ENCODE measurements at places on chromosomes 13 and 19.
A peak's percentile ranks its signal among the peaks of the same experiment; 100 is the strongest.

- DNase-seq, result peak; percentile 86
These were observed 2.0 kb downstream of the SLC1A5 start for GRCh38 chr19:46786236-46787039.

DNA sequence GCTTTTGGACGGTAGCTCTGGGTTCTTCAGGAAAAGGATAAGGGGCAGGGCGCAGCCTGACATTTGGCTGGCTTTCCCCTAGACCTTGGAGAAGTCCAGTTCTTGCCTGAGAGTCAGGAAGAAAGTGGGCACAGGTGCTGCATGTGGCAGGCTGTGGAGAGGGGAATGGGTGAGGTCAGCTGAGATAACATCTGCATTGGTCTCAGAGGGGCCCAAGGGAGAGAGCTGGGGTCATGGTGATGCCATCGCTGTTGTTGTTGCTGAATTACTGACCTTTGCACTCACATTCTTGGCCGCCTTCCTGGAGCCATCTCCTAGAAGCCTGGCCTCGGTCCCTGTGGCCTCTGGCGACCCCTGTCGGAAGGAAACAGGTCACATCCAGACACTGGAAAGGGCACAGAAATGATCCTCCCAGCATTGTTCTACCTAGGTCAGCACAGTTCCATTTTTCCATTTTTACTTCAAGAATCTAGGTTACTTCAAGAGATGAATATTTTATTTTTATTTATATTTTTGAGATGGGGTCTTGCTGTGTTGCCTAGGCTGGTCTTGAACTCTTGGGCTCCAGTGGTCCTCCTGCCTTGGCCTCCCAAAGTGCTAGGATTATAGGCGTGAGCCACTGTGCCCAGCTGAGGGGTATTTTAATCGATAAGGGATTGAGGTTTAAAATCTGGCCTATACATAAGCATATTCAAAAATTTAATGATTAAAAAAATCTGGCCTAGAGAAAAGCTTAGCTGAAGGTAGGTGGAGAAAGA, 6.5 kb upstream of the LIPE start:
- DNase-seq, result no peak

DNA sequence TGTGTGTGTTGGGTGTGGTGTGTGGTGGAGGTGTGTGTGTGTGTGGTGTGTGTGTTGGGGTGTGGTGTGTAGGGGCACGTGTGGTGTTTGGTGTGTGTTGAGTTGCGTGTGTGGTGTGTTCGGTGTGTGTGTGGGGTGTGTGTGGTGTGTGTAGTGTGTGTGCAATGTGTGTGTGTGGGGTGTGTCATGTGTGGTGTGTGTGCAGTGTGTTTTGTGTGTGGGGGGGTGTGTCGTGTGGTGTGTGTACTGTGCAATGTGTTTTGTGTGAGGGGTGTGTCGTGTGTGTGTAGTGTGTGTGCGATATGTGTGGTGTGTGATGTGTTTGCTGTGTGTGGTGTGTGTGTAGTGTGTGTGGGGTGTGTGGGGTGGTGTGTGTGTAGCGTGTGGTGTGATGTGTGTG, 6.0 kb upstream of the KPTN start:
- DNase-seq, result no peak

- no peak for DNase-seq
These were observed 299.1 kb upstream of the OBI1 start for GRCh38 chr13:78958006-78958405.

DNA sequence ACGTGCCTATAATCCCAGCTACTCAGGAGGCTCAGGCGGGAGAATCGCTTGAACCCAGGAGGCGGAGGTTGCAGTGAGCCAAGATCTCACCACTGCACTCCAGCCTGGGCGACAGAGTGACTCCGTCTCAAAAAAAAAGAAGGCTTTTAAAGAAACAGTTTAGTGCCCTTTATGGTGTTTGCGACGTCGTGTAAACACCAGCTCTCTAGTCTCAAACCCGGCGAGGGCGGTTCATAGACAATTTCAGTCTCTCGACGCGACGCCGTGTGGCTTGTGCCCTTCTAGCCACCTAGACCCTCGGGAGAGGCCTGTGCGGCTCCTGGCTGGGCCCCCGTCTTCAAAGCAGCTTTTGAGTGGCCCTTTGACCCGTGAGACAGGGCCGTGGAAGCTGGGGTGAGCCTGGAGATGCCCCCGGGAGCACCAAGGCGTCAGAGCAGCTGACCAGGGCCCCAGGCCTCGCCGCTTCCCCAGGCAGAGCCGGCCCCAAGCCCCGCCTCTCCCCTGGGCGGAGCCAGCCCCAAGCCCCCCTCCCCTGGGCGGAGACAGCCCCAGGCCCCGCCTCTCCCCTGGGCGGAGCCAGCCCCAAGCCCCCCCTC, 5.0 kb upstream of the MADCAM1 start:
- no peak for DNase-seq

GRCh38 chr19:35629332-35629633, 447 bp downstream of the RBM42 start:
- no peak for DNase-seq

DNA sequence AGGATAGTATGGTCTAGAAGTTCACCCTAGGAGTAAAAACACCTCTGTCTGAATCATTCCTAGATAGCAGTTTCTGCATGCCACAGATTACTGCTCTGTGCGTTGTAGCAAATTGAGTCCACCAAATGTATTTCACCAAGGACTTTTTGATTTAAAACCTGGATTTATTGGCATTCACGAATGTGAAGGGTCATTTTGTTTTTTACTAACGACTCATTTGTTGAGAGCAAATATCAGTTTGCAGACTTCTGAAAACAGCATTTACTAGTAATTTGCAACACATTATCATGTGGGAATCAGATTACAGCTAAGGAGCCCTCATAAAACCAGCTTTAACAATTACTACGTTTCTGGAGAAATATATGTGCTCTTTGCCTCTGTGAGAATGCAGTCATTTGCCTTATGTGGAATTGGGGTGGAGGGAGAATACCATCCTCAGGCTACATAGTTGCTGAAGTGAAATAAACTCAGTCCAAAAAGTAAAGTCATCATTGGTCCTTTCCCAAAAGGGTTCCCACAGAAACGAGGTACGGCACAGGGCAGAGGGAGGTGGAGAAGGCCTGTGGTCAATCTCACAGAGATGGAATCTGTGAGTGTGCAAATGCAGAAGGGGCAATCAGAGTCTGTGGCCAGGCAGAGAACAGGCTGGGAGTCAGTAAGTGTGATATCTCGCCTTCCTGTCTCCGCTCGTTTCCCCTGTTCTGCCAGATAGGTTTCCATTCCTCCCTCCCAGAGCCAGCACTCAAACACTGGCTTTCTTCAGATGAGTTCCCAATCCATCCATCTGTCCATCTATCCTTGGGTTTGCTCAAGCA, 63.1 kb downstream of the DLEU7 start:
- no peak for DNase-seq

GRCh38 chr13:78102121-78102677, 183.6 kb upstream of the EDNRB start:
- DNase-seq, result no peak

DNA sequence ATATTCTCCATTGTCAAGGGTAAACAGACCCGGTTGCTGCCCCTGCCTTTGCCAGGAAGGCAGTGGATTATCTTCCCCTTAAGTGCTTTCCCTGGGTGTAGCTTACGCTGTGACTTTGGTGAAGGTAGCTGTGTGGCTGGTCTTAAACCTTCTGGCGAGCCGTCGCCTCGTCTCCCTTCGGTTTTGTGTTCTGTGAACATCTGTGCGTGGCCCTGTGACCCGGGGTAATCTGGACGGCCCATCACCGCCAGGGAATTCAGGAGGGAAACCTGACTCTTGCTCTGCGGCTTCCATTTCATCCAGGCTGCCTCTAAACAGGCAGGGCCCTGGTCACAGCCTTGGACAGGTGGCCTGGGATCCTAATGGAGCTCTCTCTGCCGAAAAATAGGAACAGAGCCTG, 78.7 kb downstream of the SHISA2 start:
- DNase-seq, result no peak

DNA sequence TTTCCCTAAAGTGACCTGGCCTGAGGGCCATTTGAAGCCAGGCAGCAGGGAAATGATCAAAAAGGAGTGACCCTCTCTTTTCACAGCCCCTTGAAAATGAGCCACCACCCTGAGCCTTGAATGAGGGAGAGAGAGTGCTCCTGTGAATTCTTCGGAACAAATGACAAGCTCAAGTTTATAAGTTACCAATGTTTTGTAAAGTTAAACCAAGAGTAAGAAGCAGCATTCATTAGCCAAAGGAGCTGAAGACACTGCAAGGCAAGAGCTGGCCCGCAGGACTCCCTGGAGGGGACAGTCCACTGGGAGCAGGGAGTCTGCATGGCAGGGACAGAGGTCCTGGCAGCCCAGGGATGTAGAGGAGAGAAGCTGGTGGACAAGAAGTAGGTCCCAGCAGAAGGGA, 16.7 kb upstream of the CCNP start:
- no peak for DNase-seq

- no peak for DNase-seq
These were observed 3.3 kb downstream of the AP1M1 start for GRCh38 chr19:16201011-16201391.

DNA sequence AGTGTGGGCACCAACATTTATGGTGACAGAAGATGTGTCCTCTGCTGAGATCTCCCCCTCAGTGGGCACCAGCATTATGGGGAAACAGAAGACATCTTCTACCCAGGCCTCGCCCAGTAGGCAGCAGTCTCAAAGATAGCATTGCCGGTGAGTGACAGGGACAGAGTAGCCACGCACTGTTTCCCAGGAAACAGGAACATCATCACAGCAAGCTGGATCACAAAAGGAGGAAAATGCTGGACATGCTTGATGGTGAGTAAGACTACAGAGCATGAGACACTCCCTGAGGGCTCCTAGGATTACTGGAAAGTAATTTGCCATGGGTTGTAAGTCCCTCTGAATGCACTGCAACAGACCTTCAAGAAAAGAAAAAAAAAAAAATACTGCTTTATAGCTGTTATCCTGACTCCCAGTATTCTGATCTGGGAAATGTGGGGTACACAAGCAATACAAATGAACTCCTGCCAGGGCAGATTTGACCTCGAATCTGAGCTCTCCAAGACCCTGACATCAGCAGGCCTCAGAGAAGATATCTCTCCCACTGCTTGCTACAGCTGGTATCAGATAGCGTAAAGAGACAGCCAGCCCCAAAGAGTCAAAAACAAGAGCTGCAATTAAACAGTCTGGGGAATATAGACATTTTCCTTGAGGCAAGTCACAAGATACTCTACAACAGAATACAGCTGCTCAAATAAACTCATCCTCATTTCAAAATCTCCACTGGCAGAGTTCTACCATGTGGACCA, 180.4 kb downstream of the RBM26 start:
- DNase-seq, result no peak

DNA sequence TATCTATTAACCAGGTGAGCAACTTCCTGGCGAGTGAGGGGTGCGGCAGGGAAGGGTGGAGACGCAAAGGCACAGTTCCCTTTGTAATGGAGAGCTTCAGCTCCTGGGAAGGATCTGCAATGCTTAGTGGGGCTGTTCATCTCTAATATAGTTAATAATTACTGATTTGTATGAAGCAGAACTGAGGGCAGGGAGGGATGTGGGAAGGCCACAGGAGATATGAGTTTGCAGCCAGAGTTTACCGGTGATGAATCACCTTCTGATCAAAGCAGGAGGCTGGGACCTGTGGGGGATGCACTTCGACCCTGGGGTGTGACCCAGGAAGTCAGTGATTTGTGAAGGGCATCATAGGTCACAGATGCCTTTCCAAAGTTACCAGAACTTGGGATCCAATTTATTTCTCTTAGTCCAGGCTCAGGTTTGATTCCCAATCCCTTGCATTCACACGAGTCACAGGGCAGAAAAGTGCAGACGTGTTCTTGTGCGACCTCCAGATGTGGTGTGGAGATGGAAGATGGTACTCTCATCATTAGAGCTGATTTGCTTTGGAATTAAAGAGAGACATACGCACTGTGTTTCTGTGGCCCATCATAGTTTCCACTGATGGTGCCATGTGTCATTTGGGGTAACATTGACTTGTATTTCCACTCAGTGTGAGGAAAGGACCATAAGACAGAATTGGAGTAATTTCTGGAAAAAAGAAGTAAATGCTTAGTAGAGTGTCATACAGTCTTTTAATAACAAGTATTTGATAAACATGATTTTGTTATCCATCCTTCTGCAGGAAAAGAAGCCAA, 55.0 kb downstream of the LRCH1 start:
- no peak for DNase-seq

All from left forelimb (tissue), 1 donor.